ENCODE measurements at places on chromosomes 1 and 21.

DNA sequence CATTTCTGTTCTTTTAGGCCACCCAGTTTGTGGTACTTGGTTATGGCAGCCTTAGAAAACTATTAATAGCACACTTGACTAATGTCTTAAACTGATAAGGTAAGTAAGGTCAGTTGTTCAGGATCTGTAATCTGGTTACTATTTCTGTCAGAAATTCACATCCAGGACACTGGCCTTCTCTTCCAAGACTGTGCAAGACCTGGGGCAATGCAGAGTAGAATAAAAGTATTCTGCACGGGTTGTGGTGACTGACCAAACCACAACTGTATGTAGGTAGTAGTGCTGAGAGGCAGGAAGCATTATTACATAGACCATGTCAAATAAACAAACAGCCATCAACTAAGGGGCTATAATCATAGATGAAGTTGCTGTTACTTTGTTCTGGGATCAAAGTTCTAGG is 46.7 kb downstream of the WARS2 start:
- no peak for DNase-seq

GRCh38 chr1:34908369-34908768 is 21.1 kb downstream of the DLGAP3 start:
- DNase-seq = no peak

DNA sequence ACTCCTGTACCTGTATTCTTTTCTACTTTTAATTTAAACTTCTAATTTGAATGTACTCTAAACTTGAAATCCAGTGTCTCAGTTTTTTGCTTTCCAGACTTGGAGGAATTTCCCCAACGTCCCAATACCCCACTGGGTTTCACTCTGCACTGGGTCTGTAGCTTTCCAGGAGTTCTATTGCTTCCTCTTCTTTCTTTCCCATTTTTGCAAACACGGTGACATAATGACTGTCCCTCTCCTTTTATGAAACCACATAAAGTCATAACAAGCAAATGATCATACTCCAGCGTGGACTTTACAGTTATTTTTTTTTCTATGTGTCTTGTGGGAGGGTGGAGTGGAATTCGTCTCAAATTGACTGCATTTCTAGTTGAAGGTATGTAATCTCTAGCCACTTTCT is 97.1 kb downstream of the FASLG start:
- no peak for DNase-seq

GRCh38 chr1:108583757-108584427 is 24.0 kb downstream of the EEIG2 start:
- DNase-seq = no peak

DNA sequence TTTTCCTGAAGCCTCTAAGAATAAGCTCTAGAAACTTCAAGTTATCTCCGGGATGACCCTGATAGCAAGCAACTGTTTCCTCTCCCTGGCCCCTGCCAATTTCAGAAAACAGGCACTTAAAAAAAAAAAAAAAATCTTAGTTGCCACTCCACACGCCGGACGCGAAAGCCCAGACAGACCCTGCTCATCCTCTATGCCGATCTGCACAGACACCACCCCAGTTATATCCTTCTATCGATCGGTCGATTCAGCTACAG is 1.7 kb downstream of the ANP32E start:
- DNase-seq = no peak

DNA sequence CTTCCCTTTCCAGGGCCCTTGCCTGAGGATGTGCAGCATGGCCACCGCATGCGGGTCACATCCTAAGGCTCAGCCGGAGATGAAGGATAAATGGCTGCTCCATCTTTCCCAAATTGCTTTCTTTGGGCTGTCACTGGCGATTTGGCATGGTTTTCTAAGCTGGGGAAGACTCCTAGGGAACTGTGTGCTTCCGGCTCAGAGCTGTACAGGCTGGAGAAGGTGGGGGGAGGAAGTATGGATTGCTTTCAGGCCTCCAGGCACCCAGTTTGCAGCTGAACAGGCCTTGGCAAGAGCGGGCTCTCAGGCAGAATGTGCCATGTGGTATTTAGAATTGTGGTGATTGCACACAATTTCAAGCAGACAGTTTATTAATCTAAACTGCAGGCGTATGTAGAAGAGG is 48.9 kb downstream of the TMEM53 start:
- DNase-seq = no peak

DNA sequence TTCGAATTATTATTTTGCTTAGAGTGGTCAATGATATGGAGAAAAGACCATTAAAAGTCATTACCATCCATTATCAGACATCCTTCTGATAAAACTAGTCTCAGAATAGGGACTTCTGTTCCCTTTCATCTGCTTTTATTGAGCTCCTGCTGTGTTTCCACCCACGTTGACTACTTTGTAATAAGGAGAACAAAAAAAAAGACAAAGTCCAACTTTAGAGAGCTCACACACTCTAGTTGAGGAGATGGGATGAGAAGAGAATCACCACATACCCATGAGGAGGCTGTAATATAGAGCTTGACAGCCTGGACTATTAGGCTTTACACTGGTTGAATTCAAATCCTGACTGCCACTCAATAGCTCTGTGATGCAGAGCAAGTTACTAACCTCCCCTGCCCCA is 27.8 kb upstream of the ALDH9A1 start:
- no peak for DNase-seq

DNA sequence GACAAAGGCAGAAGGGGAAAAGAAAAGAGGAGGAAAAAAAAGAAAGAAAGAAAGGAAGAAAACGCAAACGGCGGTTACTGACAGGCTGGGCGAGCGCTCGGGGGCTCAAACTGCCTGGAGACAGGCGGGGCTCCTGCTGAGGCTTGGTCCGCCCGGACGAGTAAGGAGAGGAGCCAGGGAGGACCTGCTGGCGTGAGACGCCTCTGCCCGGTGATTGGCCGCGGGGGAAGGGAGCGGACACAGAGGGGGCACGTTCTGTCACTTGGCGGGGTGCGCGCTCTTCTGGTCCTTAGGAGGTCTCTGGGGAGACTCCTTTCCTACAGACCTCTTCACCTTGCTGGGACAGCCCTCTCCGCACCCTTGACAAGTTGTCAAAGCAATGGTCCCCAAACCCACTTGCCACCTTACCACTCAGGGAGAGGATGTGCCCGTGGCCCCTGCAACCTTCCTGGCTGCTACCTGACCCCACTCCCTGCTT is 791 bp upstream of the PIK3R3 start:
- DNase-seq = no peak

DNA sequence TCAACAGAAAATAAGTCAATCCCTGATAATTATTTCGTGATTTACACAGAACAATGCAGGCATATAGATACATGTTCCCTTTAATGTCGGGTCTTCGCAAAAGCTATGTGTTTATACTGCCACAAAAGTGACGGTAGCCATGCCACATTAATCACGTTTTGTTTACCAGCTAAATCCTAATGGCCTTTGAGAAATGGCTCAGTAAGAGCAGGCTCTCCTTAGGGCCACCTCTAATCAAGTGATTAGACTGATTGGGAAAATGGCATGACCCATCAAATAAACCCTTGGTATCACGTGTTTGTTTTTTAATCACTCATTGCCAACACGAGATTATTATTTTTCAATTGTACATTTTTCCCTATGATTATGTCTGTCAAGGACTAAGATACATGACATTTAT is 102.0 kb upstream of the USP25 start:
- DNase-seq = no peak

DNA sequence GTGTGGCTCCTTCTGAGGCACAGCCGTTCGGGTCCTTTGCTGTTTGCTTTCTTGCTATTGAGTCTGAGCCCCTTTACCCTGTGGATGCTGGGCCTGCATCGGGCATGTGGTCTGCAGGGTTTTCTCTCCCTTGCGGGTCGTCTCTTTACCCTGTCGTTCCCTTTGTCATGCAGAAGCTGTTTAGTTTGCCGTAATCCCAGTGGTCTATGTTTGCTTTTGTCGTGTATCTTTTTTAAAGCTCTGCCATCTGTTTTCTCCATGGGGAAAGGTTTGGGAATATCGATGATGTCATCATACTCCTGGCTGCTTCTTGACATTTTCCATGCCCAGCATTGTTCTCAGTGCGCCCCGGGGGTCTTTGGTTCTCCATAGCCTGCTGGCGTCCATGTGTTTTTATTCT is 68.2 kb downstream of the AGPAT3 start:
- no peak for DNase-seq

DNA sequence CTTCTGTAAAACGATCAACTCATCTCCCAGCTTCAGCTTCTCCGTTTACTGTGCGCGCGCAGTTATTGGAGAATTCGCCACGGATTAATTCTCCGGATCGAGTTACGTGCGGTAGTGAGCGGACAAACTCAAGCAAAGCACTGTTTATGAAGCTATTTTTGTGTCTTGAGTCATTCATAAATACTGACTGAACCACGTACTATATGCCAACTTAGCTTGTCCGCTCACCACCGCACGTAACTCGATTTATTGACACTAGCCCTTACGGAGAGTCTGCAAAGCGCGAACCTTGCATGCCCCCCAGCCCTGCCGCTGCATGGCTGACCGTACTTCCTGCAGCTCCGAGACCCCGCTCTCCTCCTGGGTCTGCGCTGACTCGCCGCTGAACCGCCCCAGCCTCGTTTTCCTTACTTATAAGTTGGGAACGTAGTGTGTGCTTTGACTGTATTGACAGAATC is 773 bp downstream of the CHD1L start:
- DNase-seq = no peak

DNA sequence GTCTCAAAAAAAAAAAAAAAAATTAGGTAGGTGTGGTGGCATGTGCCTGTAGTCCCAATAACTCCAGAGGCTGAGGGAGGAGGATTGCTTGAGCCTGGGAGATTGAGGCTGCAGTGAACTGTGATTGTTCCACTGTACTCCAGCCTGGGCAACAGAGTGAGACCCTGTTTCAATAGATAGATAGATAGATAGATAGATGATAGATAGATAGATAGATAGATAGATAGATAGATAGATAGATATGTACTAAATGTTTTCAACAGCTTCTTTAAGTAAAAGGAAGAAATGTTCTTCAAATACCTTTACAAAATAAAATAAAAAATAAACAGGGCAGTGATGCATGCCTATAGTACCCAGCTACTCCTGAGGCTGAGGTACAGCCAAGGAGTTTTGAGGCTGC is 9.8 kb downstream of the KIF1B start:
- no peak for DNase-seq

GRCh38 chr1:44339731-44340130 is 15.3 kb downstream of the ERI3 start:
- DNase-seq = no peak

GRCh38 chr1:221469476-221469875 is 272.4 kb downstream of the DUSP10 start:
- DNase-seq = no peak

DNA sequence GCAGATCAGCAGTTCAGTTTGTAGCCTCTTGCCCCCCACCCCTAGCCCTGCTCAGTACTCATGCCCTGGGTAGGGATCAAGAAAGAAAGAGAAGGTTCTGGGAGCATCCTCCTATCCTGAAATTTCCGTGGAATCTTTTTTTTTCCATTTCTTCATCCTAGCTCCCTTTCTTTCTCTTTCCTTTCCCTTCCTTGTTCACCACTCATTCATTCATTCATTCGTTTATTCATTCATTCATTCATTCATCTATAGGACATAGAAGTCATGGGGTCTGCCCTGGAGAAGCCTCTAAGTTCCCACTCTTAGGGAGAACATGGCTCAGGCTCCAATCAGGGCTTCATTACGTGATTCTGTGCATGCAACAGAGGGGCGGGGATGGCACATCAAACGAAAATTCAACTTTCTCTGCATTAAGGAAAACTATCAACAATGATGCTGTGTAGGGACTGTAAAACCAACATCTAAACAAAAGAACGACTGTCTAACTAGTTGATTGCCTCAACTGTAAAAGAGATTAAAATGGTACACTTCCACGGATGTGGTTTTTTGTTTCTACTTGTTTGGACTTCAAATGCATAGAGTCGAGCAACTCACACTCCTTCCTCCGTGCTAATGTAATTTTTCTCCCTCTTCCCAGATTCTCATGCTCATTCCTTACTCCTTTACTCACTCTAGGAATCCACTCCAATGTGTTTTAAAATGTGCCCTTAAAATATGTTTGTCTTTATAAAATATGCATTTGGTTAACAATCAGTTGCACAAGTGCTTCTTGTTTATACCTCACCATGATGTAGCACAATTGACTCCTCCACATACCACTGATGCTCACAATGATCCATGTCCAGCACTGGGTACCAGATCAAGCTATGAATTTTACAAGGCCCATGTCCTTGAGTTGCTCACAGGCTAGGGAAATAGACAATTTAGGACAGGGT is 101.2 kb upstream of the SLC2A1 start:
- DNase-seq = no peak

- DNase-seq = no peak
Observed at GRCh38 chr1:55124470-55124869, 85.1 kb downstream of the PCSK9 start.

DNA sequence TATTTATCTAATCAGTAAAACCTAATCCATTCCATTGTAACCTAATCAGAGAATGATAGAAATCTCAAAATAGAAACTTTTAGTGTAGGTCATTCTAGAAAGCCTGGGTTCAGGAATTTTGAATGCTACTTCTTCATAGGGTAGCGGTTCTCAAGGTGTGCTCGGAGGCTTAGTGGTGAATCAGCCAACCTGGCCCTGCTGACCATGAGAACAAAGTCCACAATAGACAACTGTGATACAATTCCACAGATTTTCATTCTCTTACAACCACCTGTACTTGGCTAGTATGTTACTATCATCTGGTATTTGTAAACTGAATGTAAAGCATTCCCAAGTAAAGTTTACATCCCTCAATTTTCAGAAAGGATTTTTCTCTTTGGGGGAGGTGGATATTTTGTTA is 7.5 kb upstream of the PUM1 start:
- DNase-seq = no peak

DNA sequence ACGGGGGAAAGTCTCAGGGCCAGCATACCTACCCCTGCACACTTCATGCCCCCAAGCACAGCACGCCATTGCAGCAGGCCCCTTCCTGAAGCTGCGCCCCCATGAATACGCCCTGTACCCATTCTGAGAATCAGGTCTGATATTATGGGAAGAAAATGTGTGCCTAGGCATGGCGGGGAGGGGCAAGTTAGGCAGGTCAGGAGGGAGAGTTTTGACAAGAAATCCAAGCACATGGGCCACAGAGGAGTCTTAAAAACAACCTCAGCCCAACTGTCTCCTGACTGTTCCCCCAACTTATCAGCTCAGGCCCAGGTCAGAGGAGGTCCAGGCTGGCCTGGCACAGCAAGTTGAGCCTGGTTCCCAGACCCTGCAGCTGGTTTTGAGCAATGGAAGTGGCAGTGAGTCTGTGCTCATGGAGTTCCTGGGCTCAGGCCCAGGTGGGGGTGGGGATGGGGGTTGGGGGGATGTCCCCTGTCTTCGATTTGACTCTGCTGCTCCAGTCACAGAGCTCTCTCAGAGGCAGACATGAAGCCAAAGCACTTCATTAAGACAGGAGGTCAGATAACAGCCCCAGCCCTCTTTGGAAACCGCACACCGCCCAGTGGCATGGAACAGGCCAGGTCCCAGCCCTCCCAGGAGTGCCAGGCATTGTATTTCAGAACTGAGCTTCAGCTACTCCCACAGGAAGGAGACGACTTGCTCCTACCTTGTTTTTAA is 20.6 kb upstream of the BCAR3 start:
- DNase-seq = no peak

Data from non-pigmented ciliary epithelial cell (primary cell).